ENCODE measurements at places on chromosomes 4 and X.

DNA sequence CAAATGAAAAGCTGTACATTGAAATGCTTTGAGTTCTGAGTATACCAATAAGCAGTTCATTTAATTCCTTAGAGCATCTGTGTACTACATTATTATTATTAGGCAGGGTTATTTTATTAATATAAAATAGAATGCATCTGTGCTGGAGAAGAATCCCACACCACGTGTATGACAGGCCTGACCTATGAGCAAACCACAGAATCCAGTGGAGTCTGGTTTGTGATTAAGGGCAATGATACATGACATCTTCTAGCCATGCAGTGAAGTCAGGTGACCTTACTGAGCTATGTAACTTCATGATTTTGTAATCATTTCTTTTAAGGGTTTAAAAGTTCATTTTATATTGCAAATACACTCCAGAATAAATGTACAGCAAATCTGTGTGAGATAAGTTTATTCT lies 1165.0 kb upstream of the TENM3 start:
- no peak for DNase-seq

DNA sequence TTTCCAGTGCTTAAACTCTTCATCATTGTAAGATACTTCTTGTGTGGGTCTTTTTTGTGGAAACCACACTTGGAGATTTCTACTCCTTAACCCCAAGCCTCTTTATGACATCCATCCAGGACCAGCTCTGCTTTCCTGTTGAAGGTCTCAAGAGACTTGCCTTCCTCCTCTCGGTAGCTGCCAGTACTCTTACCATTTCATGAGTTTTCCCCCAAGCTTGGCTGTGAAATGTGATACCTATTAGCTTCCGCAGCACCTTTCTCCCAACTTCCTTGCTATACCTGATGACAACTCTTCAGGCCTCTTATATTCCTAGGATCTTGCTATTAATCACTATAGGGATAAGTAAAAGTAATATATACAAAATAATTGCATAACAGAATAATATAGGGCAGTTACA lies 1.9 kb upstream of the DCK start:
- no peak for DNase-seq

GRCh38 chr4:26218677-26219605 lies 101.9 kb upstream of the RBPJ start:
- no peak for DNase-seq

- no peak for DNase-seq
Measured at GRCh38 chr4:67084783-67085182, 460.5 kb downstream of the CENPC start.

DNA sequence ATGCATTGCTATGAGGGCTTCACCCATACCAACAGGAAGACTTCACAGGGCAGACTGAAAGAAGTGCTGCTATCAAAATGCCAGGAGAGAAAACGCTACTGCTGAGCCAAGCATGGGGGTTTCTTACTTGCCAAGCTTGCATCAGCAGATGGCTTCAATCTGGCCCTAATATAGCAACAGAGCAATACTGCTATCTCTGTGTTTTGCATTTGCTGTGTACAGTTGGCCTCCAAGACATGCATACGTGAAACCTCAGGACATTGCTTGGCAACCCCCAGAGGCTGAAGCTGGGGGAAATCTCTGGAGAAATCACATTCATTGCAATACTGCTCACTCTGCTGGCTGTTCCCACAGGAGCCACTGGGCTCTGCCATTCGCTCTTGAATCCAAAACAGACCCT lies 127.2 kb upstream of the GPC4 start:
- no peak for DNase-seq

GRCh38 chr4:93718233-93718632 lies 110.3 kb upstream of the ATOH1 start:
- no peak for DNase-seq

DNA sequence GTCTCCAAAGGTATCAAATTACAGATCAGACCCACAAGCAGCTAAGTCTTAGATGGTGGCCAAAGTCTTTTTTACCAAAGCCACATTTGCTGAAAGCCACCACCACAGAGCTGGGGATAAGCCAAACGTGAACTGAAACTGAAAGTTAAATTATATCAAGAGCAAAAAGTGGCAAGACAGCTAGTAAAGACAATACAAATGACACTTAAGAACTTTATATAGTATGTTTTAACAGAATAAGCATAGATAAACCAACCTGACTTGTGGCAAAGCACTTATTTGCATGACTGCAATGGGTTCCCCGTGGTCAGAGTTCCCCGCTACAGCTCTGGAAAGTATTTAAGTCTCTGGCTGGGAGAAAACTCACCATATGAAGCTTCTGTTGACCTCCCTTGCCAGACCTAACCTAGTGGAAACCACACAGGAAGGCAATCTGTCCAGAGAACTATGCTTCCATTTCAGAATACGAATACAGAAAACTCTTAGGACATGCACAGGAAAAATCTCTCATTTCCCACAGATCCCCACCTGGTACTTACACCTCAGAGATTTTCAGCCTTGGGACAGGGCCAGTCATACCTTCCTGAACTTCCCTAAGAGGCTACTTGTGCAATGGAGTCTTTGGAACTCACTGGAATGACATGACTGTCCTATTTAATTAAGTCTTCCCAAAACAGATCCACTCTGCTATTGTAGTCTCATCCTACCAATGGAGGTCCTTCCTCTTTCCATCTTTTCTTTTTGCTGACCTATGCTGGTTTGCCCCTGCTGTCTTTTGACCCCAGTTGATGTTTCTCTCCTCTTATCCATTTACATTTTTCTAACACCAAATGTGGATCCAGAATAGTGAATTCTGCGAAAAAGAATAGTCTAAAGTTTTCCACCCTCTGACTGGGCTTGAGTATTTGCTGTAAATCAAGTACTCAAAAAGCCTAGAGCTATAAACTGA lies 225.1 kb downstream of the NR3C2 start:
- no peak for DNase-seq

DNA sequence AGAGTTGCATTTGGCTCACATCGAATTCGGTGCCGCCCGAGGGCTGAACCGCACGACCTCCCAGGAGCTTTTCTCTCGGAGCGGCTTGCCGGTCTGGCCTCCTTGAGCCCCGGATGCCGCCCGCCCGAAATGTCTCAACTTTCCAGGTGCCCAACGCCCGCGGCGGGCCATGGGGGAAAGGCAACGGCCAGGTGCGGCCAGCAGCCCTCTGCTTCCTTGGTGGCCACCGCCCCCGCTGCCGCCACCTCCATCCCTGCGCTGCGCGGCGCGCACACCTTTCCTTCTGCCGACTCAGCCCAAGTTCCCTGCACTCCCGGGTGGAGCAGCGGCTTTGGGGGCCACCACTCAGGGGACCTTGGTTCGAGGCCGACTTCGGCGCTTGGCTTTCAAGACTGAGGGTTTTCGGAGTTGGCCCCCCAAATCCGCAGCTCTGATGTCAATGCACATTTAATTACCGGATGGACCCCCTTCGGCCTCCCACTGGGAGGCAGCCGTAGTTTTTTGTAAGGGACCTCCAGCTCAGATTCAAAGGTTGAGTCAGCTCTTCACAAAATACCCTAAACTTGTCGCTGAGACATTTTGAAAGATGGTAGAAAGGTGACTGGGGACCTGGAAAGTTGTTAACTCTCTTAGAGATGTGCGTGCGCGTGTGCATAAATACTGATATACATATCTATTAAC lies 1.1 kb downstream of the AFF2 start:
- DNase-seq = no peak

DNA sequence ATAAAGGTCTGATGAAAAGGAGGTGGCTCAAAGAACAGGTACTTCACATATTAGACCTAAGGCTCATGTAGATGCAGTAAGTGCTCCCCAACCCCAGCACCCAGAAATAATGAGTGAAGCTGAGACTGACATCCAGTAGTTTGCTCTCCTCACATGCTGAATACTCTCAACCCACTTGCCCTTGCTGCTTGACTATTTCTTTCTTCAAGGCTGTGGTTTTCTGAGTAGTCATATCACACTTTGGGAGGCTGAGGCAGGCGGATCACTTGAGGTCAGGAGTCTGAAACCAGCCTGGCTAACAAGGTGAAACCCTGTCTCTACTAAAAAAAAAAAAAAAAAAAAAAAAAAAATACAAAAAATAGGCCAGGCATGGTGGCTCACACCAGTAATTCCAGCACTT lies 51.5 kb upstream of the PRPS1 start:
- DNase-seq = no peak

GRCh38 chr4:153916273-153916755 lies 127.4 kb upstream of the SFRP2 start:
- DNase-seq = no peak

GRCh38 chrX:109813236-109813635 lies 80.2 kb upstream of the ACSL4 start:
- no peak for DNase-seq

DNA sequence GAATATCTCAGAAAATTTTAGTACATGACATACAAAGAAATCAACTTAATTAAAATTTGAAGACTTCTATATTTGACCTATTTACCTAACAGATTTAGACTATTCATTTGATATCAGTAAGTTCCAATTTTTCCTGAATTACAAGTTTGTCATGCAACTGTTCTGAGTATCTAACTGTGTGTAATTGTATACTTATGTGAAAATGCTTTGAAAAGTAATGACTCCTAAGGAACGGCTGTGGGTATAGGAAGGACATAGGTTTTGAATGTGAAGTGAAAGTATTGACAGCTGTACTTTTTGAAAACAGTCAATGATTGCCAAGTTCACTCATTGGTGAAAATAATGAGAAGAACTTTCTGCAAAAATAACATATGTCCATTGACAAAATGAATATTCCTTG lies 2.9 kb downstream of the GRIA2 start:
- DNase-seq = no peak

DNA sequence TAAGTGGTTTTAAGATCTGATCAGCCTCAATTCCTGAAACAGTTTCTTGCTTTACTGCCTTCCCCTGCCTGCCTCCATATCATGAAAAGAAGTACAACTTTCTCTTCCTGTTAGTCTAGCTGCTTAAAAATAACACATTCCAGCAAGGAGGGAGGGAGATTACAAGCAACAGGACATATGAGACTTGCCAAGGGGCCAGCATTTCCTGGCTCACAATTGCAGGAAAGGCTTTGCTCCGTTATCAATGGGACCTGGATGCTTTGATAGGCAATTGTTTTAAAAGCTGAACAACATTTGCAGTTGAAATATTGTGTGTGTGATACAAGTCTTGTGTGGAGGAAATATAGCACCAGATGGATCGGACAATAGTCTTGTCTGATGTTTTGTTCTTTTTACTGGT lies 425.0 kb downstream of the FAT4 start:
- no peak for DNase-seq

DNA sequence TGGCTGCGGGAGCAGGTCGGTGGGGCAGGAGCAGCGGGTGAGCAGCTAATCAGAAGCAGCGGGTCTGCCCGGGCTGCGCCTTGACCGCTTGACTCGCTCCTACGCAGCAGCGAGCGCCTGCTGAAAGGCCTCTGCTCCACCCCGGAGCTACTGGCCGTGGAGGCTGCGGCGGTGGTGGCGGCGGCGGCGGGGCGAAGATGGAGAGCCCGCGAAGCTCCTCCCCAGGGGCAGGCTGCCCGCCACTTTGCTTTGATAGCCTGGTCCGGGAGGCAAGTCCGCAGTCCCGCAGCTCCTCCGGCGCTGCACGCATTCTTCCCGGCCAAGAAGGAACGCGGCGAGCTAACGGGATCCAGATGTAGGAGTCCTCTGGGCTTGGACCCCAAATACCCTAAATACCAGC lies 36.7 kb downstream of the PJA1 start:
- DNase-seq = no peak

DNA sequence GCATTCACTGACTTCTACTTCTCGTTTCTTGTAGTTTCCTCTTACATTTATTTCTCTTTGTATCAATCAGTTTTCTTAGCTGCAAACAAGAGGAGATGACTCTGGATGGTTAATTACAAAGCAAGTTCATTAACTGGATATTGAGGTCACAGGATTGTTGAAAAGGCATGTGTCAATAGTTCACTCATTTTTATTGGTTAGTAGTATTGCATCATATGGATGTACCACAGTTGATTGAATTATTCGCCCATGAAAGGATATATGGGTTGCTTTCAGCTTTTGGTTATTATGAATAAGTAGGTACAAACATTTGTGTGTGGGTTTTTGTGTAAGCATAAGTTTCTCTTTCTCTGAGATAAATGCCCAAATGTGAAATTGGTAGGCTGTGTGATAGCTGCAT lies 21.8 kb upstream of the ARHGEF6 start:
- no peak for DNase-seq

- no peak for DNase-seq
Measured at GRCh38 chr4:54493862-54494261, 163.9 kb upstream of the KIT start.

- no peak for DNase-seq
Measured at GRCh38 chrX:56231537-56232090, 542 bp upstream of the KLF8 start.

GRCh38 chrX:45621376-45622041 lies 420.8 kb upstream of the DIPK2B start:
- DNase-seq = no peak

DNA sequence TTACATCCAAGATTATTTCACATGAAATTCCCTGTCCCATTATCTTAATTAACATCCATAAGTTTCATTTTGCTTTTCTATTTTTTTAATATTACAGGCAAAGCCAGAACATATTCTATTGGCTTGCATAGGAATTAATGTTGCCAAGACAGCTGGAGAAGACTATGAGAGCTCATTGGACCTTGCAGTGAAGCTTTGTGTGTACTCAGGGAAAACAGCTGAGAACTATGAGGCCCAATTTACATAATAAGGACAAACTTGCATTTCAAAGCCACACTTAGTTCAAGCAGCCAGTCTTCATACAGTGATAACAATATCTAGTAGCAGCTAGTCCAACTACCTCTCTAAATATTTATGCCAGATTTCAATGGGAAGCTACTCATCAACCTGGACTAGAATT lies 134.4 kb downstream of the DDX53 start:
- no peak for DNase-seq

- DNase-seq = no peak
Measured at GRCh38 chr4:79886557-79886956, 186.5 kb downstream of the ANTXR2 start.

- no peak for DNase-seq
Measured at GRCh38 chr4:183499801-183500200, 5.1 kb upstream of the ING2 start.

DNA sequence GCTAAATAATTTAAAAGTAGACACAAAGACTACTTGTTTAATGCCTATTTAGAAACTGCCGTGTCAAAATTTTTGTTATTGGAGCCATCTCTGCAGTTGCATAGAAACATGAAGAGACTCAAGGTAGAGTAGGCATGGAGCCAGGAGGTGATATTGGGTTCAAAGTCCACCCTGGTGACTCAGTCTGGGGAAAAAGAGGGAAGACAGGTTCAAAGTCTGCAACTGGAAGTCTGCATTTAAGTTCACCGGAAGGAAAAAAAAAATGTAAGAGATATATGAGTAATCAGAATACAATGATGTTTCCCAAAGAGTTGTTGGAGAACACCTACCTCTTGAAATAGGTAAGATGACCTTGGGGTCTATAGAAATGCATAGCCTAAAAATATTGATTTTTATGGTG lies 67.4 kb upstream of the QRFPR start:
- no peak for DNase-seq

DNA sequence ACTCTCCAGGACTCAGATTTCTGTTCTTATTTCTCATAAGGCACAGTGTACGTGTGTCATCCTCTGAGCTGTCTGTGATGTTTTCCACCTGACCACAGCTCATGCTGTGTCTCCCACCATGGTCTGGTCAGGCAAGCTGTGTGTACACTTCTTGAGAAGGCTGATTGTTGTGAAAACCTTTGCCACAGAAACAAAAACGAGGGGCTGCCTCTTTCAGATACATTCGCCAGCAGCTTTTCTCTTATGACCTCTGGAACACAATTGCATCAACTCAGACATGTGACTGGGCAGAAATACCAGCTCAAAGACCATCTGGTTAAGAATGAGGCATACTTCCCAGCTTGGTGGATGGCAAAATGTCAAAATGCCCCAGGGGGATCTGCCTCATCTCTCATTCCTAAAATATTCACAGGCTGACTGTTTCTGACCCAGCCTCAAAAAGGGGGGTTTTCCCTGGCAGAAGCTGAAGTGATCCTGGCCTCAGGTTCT lies 46.1 kb downstream of the PGRMC2 start:
- no peak for DNase-seq

All from KG1 (cell line).